ENCODE measurements at places on chromosomes 7 and 10.

GRCh38 chr10:86547296-86547695 is 25.7 kb upstream of the WAPL start:
- DNase-seq: no peak

- DNase-seq: no peak
These were observed 14.2 kb downstream of the FBH1 start for GRCh38 chr10:5904227-5904626.

GRCh38 chr7:108794466-108794865 is 224.8 kb downstream of the DNAJB9 start:
- DNase-seq: no peak

DNA sequence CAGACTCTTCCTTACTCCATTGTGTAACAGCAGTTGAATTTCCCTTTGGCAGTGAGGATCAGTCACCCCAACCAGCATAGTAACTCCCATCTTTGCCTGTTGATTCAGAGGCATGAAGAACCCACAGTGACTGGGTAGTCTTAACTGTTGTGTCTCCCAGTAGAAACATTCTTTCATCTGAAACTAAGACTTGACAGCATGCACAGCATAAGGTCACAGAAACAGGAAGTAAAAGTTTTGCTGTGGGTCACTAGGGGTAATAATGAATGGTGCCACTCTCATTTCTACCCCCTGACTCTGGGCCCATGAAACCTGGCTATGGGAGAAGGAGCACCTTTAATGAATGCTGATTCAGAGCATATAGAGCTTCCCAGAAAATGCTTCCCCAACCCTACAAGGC is 8.3 kb upstream of the FRMPD2 start:
- no peak for DNase-seq

DNA sequence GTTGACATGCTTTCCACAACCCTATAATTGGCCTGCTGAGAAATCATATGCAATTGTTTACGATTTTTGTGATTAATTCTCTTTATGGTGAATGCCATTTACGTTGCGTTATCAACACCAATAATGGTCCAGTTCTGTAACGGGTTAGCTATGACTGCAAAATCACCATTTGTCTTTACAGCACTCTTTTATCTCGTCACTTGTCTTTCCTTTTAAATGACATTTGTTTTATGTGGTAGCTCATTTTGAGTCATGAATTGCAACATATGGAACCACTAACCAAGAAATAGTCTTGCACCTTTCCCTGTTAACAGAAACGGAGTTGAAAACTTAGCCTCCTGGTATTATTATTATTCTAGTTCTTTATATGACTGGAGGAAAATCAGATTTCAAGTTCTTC is 3.1 kb upstream of the KIAA1217 start:
- no peak for DNase-seq

DNA sequence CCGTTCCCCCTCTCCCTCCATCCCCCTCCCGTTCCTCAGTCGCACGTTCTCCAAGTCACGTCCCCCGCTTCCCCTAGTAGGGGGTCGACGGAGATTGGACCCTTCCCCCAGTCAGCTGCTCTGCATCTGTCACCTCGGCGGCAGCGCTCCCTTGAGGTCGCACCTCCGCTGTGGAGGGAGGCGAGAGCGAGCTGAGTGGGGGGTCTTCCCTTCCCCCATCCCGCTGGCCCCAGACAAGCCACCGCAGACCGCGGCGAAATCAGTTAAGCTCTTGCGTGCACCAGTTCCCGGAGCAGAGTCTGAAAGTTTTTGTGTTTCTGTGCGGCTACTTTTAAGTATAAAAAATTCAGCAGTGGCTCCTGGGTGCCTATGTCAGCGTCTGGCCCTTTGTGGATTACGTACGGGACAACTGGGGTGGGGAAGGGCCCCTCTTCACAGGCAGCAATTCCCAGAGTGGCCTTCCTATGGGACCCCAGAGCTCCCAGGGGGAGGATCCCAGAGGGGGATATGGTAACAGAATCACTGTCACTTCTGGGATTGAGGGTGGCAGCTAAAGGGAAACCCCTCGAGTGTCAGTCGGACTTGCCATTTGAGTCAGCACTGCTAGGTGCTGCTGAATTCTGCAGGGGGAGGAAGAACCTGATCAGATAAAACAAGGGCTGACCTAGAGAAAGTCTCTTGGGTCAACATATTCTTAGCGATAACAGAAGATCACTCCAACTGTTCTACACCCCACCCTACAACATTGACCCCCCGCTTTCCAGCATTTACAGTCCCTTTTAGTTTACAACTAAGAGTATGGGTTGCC is 12.5 kb upstream of the DDIT4 start:
- no peak for DNase-seq

DNA sequence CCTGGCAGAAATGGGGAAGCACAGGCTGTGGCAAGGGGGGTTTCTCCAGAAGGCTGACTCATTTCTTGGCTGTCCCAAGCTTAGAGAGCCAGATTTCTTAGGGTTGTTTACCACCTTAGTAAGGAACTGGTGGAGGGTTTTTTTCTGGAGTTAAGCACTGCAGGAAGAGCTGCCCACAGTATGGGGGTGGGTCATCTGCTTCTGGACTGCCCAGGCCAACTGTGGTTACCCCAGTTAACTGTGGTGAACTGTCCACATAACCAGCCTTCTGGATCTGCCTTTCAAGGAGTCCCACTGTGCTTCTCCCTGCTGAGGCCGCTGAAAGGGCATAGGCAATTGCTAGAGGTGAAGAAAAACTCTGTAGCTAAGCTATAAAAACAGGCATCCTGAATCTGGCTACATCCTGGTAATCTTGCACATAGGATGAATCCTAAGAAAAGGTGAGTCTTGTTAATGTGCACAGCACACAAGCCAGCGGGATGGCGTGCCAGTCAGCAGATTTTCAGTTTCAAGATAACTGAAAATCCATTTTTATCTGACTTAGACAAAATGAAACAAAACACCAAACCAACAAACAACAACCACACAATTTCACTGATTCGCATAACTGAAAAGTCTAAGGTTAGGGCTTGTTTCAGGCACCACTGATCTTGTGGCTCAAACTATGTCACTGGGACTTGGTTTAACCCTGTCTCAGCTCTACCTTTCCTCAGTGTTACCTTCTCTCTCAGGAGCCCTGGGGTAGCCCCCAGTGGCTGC is 21.6 kb upstream of the TSPAN33 start:
- DNase-seq: no peak

DNA sequence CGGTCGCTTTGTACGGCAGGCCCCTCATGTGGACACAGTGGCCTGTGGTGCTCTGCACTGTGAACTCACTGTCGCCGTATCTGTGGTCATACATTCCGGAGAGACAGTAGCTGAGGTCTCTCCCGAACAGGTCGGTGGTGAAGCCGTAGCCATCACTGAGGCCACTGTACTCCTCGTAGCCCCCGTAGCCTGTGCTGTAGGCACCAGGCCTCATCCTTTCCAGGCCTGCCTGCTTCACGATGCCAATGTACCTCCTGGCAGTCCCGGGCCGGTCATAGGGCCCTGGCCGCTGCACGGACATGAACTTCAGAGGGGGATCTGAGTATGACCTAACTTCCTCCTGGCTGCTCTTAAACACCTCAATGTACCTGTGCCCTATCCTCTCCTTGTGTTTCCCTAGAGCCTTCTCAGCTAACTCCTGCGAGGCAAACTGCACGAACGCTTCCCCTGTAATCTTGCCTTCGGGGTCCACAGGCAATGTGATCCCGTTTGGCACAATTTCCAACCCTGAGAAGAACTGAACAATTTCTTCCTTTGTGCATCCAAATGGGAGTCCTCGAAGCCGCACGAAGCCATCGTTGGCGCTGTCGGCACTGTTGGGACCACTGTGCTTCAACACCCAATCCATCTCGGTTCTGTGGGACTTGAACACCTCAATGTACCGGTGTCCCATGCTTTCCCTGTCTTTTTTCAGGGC is 15.7 kb downstream of the FXYD4 start:
- no peak for DNase-seq

GRCh38 chr10:22753786-22754185 is 39.4 kb upstream of the PIP4K2A start:
- DNase-seq: no peak

GRCh38 chr7:94660006-94660405 is 4.1 kb upstream of the SGCE start:
- no peak for DNase-seq

GRCh38 chr7:27192546-27193334 is 7.2 kb downstream of the HOXA13 start:
- DNase-seq: no peak

DNA sequence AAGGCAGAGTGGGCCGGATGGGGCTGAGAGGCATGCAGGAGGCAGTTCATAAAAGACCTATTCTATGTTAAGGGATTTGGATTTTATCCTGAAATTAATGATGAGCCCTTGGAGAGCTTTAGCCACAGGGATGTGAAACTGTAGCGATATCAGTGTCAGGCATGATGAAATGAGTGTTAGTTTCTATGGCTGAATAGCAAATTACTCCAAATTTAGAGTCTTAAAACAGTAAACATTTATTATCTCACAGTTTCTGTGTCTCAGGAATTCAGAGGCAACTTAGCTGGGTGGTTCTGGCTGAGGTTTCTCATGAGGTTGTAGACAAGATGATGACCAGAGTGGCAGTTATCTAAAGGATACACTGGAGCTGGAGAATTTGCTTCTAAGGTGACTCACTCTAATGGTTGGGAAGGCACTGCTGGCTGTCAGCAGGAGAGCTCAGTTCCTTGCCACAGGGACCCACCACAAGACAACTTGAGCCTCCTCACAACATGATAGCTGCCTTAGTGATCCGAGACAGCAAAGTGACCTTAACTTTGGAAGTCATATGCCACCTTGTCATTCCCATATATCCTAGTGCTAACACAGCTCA is 36.7 kb upstream of the SFTPD start:
- DNase-seq: no peak

Measured in NCI-H510A (cell line).